ENCODE measurements at places on chromosomes 7 and 10.

GRCh38 chr10:119515511-119516045 is 26.9 kb downstream of the RGS10 start:
- DNase-seq, result no peak

DNA sequence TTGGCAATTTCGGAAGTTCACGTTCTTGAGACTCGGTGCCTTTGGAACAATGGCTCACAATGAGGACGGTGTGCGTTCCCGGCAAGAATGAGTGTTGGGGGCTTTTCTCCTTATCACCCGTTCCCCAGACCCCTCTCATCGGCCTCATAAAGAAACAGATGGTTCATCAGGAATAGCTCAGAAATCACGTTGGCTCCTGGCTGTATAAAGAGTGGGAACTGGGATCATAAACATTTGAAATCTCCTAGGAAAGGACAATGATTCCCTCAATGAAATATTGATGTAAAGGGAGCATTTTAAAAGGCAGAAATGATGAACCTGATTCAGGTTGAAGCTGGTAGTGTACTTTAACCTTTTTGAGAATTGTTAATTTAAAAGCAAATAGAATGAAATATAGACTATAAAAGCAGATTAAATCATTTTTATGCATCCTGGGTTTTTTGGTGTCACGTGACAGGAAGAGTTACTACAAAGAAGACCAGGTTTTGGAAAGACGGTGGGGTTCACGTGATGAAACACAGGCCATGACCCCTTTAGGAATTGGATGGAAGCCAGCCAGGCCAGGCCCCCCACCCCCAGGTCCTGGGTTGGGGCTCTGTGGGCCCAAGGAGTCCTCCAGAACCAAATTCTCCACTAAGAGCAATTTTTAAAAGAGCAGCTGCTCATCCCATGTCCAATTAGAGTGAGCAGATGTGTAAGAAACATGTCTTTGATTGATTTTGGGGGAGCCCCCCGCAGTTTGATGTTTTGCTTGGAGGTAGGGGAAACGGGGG is 63.0 kb downstream of the CUX1 start:
- no peak for DNase-seq

DNA sequence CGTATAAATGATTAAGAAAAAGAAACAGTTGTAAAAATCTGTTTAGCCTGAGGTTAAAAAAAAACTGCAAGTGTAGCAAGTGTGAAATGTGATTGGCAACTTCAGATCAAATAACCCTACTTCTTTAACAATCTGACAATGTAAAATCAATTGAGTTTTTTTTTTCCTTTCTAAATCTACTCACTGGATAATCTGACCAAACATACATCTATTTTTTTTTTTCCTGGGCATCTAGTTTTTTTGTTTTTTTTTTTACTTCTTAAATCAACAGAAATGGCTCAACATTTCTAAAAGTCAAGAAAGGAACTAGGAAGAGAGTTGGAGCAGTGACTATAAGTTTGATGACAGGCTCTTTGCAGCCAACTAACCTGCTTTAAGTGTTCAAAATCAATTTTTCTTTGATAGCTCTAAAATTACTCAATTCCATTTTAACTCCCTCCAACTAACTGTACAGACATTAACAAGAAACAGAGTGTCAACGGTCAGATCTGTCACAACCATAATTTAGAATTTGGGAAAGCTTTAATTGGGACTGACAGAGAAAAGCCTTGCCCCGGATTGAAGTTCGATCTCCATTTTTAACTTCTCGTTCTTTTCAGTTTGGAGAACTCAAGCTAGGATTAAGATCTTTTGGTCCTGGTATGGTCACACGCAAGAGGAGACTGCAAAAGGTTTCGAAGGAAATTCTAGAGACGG is 1.2 kb downstream of the ARL3 start:
- no peak for DNase-seq

DNA sequence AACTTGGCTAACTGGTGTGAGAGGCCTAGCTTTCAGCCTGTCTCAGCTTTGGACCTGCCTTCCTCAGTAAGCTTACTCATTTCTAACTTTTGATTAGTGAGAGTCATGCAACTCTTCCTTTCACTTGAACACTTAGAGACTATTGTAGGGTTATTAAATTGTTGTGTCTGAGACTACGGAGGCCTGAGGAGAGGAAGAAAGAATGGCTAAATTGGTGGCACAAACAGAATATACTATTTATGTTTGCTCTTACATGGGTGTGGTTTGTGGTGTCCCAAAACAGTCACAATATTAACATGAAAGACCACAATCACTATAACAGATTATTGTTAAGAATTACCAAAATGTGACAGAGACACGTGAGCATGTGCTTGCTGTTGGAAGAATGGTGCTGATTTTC is 82.1 kb downstream of the TRIM24 start:
- DNase-seq, result no peak

DNA sequence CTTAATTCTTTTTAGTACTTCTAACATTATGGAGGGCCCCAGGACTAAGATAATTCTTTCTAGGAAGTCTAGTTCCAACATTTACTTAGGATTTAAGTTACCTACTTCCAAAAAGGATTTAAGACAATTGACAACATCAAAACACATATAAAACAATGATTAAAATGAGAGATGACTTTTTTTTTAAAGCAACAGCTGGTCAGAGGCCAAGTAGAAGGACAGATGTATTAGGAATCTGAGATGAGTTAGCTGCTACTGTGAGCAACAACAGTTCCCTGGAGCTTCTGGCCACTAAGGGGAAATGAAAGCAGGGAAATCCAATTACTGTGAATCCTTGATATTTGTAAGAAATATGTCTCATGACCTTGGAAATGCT is 222.3 kb downstream of the PHTF2 start:
- DNase-seq, result no peak

DNA sequence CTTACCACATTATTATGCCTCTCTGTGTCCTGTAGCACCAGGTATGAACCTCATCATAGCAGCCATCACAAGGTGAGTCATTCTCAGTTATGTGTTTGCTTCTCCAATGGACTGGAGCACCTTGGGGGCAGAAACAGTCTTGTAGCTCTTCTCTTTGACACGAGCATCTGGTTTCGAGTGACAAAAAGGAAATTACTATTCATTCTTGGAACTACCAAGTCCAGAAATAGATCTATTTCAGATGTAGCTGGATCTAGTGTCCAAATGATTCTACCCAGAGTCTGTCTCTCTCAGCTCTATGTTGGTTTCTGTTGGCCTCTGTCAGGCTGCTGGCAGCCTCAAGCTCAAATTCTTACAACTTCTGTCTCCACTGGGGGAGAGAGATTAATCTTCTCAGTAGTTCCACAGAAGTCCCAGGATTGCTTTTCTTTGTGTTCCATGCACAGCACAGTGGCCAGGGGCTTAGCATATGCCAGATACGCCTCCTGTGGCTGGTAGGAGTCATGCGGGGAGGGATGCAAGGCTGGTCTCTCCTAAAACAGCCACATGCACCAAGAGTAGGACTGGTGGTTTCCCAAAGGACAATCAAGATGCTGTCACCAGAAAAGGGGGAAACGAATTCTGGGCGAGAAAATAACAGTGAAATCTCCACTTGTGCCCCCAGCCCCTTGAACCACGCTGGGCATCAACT is 37.2 kb upstream of the PAPSS2 start:
- no peak for DNase-seq

DNA sequence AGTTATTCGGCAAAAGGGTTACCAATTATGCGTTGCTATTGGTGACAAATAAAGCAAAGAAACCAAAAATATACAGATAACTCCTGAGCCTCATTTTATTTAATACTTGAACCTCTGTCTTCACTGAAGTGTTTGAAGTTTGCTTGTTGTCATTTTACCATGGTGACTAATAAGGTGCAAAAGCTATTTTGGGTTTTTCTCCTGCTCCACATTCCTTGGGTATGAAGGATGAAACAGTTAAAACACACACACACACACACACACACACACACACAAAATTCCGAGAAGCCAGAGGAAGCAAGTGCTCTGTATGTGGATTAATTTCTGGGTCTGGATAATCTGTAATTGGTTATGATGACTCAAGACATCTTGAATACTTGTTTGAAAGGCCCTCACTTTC is 246.5 kb downstream of the COBL start:
- no peak for DNase-seq

DNA sequence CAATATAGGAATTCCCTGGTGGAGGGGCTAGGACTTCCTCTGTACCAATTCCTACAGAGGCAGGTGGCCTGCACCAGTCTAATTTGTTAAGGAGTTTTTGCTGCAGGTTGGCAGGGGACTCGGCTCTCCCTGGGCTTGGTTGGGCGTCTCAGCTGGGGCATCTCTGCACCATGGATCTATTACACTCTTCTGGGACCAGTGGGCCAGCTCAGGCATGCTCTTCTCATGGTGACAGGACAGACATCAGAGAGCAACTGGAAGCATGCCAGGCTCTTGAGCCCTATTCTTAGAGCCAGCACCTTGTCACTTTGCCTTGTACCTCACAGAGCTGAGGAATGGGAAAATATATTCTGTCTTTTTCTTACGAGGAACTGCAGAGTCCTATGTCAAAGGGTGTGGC is 74.6 kb downstream of the SH2D4B start:
- DNase-seq, result peak; percentile 19

DNA sequence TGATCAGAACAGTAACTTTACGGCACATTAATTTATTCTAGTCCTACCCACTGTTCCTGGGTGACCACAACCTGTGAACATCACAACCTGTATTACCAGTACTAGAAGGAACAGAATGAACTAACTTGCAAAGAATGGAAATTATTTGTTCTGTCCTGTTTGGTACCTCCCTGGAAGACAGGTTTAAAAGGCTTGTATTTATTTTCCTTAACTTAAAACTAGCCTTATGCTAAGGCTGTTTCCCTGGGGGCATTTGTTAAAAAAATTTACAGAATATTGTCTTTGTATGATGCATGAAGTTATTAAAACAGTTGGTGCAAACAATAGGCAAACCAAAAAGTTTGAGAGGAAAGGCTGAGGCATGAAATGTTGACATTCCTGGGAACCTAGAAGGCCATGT is 132.7 kb downstream of the DNAJC1 start:
- no peak for DNase-seq

DNA sequence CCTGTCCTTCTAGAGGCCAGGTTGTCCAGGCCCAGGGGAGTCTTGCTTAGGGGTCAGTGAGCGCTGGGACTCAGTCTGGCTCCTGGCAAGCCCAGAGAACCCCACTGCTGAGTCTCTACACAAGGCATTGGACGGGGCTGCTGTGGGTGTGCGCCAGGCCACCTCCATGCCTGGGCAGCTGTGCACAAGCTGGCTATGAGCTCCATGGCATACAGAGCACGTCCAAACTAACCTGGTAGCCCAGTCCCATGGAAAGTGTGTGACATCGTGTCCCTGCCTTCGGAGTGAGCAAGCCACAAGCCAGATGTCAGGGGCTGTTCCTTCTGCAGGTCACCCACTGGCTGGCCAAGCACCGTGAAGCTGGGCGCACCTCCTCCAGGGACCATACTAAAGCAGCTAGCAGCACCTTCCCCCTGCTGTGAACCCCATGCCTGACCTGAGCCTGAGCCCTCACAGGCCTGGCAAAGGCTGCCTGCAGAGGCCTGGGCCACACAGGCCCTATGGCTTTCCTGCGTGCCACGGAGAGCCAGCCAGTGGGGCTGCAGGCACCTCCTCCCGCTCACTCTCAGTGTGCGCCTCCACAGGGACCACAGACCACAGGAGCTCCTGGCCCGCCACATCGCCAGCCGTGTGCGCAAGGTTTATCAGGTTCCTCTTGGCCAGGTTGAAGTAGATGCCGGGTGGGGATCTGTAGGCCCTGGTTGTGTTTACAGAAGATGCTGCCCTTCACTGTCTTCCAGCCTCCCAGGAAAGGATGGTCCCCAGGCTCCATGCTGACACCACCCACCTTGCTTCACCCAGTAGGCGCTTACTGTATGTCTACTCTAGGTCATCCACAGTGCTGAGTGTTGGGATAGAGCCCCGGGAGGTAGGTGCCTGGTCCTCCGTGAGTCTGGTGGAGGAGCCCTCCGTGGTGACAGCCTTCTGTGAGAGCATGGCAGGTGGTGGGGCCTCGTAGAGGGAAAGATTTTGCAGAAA is 219.7 kb downstream of the EBF3 start:
- no peak for DNase-seq

GRCh38 chr10:51389415-51390321 is 309.7 kb downstream of the CSTF2T start:
- DNase-seq, result no peak

- no peak for DNase-seq
Observed at GRCh38 chr10:119654540-119654939, 3.4 kb downstream of the BAG3 start.

- DNase-seq, result no peak
Observed at GRCh38 chr10:76920581-76920980, 717.0 kb downstream of the KCNMA1 start.

GRCh38 chr7:116710764-116711452 is 38.9 kb downstream of the MET start:
- DNase-seq, result peak; percentile 42

DNA sequence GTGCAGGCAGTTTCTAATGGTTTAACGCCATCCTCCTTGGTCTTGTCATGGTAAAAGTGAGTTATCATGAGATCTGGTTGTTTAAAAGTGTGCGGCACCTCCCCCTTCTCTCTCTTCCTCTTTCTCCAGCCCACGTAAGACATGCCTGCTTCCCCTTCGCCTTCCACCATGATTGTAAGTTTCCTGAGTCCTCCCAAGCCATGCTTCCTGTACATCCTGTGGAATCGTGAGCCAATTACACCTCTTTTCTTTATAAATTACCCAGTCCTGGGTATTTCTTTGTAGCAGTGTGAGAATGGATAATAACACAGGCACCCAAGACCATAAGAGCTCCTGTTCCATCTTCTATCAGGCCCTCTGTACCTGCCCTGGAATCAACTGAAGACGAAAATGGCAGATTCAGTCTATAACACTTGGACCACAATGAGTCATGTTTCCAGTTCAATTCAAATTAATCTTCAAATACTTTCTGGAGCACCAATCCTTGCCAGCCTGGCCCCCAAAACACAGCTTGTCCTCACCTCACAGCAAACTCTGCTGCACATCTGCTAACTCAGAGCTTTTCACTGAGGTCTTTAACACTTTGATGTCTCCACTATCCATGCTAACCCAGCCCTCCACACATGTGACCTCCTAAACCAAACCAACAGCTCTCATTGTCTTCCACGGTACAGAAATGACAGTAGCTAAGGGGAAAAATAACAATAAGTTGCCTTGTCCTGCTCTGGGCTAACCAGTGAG is 73.2 kb downstream of the SFMBT2 start:
- no peak for DNase-seq

DNA sequence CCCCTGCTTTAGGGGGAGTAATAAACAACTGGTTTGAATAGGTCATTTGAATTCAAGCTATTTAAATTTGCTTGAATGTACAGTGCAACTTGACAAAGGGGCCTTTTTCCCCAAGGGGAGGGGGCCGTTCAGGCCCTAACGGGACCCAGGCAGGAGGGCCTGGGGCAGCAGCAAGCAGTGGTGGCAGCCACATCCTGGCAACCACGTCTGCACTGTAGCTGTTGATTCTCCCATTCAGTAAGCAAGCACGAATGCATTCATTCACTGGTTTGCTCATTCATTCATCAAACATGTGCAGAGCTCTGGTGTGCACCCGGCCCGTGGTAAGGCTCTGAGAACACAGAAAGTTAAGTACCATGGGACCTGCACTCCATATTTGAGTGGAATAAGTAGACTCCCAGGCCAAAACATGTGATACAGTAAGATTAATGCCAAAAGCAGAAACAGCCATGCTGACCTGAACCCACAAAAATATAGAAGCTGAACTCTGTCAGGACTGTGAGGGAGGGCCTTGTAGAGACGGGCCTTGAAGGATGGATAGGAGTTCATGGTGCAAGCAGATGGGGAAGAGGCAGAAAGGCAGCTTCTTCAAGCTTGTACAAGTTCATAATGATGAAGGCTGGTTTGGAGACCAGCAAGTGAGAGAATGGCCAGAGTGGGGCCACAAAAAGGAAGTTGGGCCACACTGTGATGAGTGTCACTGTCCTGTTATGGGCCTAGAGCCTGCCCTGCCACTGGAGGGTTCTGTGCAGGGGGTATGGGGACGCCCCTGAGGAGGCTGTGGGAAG is 29.3 kb upstream of the C10orf53 start:
- no peak for DNase-seq

All from NCI-H187 treated with DMSO at 0.1 percent for 48 hours (cell line).